ENCODE measurements at places on chromosomes 1 and 21.

DNA sequence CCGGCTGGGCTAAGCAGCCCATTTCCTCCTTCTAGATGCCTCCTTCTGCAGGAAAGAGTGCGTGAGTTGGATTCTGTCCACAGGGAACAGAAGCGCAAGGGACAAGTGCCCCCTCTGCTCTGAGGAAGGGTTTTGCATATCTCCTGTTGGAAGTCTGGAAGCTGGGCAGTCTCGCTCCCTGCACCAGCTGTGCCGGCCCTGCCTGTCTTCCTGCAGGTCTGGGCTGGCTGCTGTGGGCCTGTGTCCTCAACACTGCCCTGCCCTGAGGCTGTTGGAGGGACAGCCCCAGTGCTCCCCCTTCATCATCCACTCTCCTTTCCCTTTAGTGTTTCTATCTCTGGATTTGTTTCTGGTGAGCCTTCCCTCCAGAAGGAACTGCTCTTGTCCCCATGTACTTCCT is 21.8 kb downstream of the ADARB1 start:
- DNase-seq, result no peak

- DNase-seq, result no peak
Measured at GRCh38 chr1:41995441-41996130, 76.9 kb upstream of the HIVEP3 start.

DNA sequence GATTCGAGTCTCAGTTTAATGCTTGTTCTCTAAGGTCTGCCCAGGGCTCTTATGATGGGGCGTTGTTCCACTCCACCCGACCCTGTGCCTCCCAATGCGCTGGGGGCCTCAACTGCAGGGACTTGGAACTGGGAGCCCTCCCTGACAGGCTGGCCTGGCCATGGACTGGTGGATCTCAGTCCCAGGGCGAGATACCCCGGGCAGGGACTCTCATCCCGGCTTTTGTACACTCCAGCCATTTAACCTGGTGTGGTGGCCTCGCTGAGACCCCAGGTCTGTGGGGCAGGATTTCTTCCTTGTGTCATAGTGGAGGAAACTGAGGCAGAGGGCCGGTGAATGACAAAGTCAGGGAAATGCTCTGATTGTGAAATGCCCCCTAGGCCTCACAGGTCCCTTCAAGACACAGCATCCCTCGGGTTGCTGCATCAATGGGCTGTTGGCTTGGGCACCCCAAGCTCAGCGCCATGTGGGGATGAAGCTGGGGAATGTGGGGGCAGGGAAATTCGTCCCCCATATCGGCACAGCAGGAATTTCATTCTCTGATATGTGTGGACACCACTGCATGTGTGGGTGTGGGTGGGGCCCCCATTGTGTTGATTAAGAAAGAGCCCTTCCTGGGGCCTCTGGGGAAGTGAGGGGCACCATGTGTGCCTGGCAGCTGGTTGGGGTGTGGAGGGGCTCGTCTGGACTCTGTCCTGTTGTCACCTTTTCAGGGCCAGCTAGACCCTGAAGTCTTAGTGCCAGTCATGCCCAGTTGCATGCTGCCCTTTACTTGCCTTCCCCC is 19.9 kb upstream of the ZNF678 start:
- no peak for DNase-seq

- DNase-seq, result no peak
Measured at GRCh38 chr1:214472364-214472763, 79.0 kb downstream of the PTPN14 start.

- no peak for DNase-seq
Measured at GRCh38 chr1:50077273-50077672, 31.4 kb upstream of the ELAVL4 start.

DNA sequence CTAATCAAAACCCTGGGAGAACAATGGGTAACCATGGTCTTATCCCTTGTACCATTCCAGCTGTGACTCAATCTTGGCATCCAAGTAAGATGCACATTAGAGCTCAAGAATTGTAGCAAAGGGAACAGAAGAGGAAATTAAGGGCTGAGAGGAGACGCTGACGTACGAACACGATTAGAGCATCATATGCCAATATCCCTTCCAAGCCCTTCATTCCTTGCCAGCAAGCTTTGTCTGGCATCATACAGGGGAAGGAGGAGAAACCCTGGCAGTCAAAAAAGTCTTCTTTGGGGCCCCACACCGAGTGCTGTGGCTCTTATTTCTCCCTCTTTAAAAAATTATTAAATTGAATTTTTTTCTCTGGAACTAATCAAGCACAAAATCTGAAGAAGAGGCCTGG is 120.9 kb downstream of the ASTN1 start:
- no peak for DNase-seq

- no peak for DNase-seq
Measured at GRCh38 chr21:29893687-29894086, 46.1 kb downstream of the GRIK1 start.

- DNase-seq, result no peak
Measured at GRCh38 chr1:202037706-202038296, 27.4 kb downstream of the ELF3 start.

- DNase-seq, result no peak
Measured at GRCh38 chr21:24023936-24024335, 1583.3 kb downstream of the MRPL39 start.

- no peak for DNase-seq
Measured at GRCh38 chr1:50959303-50959912, 659 bp downstream of the FAF1 start.

- no peak for DNase-seq
Measured at GRCh38 chr1:157189986-157190982, 52.1 kb upstream of the ETV3 start.

DNA sequence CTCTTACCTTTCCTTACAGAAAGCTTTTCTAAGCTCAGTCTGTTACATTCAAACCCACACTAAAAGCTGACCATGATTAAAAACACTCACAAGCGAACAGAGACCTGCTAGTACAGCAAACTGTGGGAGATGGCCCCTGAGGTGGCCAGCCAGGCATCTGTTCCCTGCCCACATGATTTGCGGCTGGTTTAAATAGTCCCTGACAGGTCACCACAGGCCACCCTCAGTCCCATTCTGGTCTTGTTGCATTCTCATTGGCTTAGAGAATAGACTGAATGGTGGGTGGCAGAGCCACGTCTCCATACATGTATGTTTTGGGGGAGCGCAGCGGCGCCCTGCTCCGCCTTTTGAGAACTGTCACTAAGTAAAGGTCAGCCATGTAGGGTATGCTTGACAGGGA is 2.3 kb upstream of the ACTA1 start:
- no peak for DNase-seq

DNA sequence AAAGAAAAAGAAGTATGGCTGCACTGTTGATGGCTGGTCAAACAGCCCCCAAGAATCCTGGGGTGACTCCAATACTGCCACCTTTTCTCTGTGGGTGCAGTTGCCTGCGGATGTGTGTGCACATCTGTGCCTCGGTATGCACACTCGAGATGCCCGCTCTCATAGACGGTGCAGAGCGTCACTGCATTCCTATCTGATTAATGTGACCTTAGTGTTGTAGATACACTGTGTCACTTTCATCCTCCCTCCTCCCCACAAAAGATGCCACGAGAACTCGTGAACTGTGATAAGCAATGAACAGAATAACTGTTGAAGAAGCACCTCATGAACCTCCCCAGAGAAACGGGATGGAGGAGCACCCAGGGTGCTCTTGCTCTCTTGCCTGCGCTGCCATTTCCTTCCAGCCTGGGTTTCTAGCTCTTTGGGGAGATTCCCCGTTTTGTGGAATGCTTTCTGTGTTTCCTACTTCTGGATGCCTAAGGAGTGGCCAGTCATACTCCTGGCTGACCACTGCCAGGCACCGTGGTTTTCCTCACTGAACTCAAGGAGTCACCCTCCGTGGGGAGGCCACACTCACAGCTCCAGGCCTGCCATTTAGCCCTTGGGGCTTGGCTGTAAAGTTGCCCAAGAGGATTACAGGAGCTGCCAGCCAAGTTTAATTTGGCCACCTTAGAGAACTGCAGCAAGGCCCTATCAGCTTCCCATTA is 32.0 kb downstream of the NTPCR start:
- DNase-seq, result no peak

DNA sequence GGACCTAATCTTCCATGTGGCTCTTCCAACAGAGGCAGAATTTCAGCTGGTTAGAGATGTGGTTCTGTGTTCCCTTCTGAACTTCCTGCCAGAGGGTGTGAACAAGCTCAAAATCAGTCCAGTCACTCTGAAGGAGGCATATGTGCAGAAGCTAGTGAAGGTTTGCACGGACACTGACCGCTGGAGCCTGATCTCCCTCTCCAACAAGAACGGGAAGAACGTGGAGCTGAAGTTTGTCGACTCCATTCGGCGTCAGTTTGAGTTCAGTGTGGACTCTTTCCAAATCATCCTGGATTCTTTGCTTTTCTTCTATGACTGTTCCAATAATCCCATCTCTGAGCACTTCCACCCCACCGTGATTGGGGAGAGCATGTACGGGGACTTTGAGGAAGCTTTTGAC is 17.3 kb downstream of the TENT5C start:
- no peak for DNase-seq

DNA sequence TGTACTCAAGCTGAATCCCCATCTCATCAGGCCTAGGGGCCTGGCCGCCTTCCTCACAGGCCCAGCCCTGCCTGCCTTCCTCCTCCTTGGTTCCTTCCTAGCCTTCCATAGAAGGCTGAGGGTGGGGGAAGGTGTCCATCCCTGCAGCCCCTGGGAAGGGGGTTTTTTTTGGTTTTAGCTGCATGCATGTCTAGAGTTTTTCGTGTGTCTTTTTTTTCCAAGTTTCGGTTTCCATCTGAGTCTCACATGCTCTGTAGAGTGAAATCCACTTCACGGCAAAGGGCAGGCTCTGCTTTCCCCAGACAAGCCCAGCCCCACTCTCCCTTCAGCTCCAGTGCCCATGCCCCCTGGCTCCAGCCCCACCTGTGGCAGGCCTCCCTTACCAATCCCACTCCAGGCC is 32.1 kb downstream of the GRHL3 start:
- no peak for DNase-seq

DNA sequence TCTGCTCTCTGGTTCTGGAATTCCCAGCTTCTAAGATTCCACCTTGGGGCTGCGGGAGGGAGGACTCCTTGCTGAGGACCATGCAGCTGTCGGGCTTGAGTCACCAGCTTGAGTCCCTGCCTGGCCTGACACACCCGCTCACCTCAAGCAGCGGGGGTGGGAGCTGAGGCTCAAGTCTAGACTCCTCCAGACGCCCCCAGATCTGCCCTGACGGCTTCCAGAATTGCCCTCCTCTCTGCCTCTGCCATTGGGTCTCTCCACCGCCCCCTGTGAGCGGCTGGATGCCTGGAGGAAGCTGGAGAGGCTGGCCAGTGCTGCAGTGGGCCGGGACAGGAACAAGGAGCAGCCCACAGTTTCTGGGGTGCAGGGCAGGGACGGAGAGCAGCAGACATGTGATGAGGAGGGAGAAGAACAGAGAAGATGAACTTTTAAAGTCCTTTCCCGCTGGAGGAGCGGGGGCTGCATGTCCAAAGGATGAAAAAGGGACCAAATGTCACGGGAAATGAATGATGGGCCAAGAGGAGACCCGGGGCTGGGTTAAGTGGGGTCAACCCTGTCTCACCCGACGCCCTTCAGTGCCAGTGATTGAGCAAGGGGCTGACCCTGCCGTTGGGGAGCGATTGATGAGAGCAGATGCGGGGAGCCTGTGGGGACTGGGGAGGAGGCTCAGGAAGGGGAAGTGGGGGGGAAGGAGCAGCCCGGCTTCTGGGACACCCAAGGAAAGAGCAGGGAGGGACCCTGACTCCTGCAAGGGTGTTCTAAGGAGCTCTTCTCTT is 13.5 kb downstream of the CRABP2 start:
- no peak for DNase-seq

DNA sequence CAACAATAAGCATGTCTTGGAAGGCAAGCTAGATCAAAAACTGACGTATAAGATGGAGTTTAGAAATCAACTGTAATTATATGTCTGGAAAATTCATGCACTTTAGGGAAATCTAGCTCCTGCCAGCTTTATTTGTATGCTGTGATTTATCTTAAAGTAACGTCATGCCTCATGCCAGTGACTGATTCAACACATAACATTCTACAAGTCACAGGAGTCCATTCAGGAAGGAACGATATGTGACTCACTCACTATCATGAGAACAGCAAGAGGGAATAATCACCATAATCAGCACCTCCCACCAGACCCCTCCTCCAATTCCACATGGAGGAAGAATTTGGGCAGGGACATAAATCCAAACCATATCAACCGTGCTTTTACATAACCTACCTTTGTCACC is 682.4 kb upstream of the ADAMTS5 start:
- DNase-seq, result peak; percentile 39

- no peak for DNase-seq
Measured at GRCh38 chr1:7526867-7527732, 244.0 kb upstream of the VAMP3 start.

GRCh38 chr1:246597340-246597739 is 31.1 kb downstream of the CNST start:
- DNase-seq, result peak; percentile 69

- no peak for DNase-seq
Measured at GRCh38 chr1:29325675-29326074, 89.4 kb downstream of the PTPRU start.

GRCh38 chr21:28949318-28949717 is 43.4 kb downstream of the LTN1 start:
- DNase-seq, result no peak

- no peak for DNase-seq
Measured at GRCh38 chr1:200969726-200970561, 53.6 kb downstream of the KIF21B start.

- DNase-seq, result no peak
Measured at GRCh38 chr1:218600968-218601367, 255.8 kb downstream of the TGFB2 start.
